CD4-positive, alpha-beta T cell treated with Interleukin-4 for 4 hours (primary cell): ENCODE measurements at places on chromosomes 1 and 21.

DNA sequence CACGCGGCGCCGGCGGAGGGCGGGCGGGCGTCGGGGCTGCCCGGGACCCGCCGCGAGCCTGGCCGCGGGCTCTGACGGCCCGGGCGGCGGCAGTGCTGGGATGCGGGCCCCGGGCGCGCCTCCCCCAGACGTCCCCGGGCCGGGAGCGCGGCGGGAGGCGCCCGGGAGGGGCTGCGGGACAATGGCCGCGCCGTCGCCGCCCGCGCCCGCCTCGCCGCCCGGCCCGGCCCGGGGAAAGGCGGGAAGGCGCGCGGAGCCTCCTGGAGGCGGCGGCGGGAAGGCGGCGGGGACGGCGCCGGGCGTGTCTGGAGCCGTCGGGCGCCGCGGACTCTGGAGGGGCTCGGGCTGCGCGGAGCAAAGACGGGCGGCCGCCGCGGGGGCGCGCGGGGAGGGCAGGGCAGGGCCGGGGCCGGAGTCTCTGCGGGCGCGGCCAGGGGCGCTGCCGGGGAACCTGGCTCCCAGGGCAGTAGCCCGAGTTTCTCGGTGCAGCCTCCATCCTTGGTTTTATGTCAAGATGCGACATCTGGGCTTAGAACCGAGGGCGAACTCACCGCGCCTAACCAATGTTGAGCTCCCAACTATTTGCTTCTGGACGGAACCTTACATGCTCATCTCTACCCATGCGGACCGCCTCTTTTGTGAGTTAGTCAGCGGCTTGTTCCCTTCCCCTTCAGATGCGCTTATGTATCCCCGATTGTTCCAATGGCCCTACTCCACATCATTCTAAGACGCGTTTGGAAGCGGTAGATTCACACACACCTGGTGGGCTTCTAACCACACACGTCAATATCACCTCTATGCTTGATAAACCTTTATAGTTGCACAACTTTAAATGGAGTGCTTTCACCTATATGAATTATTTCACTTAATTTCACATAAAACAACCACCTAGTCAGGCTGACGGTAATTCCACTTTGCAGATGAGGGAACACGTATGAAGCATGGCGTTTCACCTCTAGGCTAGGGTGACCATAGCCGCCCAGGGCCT is 651 bp downstream of the ZBTB8A start:
- DNase-seq, result no peak

DNA sequence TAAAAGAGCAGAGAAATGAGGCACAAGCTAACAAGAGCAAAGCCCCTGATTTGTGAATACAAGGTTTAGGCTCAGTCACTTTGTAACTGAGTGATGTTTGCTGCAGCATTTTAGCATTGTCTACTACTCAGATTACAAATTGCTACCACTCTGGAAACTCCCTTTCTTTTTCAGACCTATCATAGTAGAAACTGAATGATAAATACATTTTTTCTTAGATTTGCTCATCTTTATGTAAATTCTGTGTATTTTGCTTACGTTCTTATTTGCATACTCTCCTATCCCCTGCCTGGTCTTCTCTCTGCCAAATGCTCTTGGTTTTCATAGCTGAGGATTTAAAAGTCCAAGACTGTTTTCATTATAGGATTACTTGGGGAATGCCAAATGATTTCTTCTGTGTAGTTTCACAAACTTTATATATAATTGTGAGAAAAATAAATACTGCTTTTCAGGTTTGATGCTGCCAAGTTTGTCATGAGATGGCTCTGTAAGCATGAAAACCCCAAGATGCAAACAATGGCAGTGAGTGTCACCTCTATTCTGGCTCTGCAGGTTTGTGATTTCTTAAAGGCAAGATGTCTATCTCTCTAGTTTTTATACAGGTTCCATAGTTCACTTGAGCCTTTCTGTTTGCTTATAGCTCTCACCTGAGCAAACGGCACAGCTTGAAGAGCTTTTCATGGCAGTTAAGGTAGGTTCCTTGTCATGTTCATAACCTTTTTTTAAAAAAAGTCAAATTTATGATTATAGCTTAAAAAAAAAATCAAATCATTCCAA is 24.7 kb downstream of the ZYG11A start:
- DNase-seq, result no peak

DNA sequence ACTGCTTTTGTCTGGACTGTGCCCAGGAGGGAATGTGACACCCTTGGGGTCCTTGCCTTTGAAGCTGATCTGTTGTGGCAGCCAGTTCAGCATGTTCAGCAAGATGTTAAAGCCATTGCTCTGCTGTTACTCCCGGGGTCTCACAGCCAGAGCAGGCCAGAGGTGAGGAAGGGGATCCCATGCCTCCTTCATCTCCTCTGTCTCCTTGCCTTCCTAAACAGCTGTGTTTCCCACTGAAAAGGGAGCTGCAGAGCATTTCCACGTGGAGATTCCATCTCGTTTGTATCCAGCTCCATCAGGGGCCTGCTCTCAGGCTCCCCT is 135.8 kb upstream of the COL6A1 start:
- DNase-seq, result no peak

- DNase-seq, result peak; percentile 93
Observed at GRCh38 chr1:155562581-155563376, at the start of gene ASH1L. ASH1L (minus strand) TSS chr1:155562803; CDS start chr1:155521519, 41,284 bp downstream.

- no peak for DNase-seq
Observed at GRCh38 chr1:81406292-81406999, 394.3 kb upstream of the ADGRL2 start.

GRCh38 chr21:34590520-34590919 is 24.4 kb downstream of the RCAN1 start:
- DNase-seq, result no peak
